ENCODE measurements at places on chromosomes 11 and 22.

- no peak for DNase-seq
Observed at GRCh38 chr11:109929308-109929707, 163.9 kb upstream of the ZC3H12C start.

DNA sequence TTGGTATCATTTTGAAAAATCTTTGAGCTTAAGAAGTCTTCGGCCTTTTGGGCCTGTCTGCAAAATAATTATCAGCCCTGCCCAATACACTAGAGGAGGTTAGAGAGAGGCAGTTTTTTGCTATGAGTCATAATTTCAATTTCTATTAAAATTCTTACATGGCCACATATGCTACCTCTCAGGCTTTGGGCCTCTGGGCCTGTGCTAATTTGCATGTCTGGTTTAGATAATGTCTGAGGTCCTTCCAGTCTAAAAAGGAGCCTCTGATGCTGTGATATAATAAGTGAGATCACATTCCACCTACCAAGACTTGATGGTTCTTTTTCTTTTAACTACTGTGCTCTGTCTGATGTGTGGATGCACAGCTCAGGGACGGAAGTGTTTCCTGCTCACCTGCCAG is 70.8 kb downstream of the KCNJ1 start:
- DNase-seq, result no peak

- DNase-seq, result no peak
Observed at GRCh38 chr11:45449036-45449601, 163.0 kb upstream of the SYT13 start.

DNA sequence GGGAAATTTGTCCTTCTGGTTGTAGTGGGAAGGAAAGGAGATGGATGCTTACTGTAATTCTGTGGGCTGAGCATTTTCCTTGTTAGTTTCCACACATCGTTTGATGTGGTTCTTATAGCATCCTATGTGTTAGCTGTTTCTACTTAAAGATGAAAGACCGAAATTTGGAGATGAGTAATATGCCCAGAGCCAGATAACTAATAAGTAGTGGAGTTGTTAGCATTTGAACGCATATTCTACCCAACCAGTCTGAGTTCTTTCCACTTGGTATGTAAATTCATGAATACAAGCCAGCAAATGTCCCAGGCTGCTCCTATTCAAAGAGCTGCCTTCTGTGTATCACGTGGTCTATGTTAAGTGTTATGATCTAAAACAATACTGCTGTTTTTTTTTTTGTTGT is 14.6 kb downstream of the SPECC1L start:
- no peak for DNase-seq

DNA sequence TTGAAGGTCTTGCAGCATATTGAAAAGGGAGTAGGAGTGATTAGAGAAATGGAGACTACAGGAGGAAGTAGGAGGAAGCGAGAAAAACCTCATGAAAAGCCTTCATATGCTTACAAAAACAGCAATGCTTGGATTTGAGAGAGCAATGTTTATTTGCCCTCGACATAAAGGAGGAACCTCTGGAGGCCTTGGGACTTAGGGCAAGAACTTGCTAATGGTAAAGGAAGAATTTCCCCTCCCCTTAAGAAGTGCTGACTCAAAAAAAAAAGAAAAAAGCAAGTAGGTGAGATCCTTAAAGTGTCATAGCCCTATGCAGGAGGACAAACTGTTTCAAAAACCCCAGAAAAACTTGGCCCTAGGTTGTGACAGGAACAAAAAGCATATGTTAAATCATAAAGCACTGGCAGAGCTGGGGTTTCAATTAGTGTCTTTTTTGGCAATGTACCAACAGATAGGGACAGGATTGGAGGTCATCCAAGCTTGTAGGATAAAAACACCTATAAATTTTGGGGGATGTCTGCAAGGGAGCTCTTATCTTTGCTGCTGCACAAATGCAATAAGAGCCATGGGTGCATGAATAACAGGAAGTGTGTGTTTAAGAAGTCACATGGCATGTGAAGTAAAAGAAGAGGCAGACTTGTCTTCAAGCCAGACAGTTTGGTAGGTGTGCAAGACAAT is 4.9 kb downstream of the GLYAT start:
- DNase-seq, result no peak

GRCh38 chr11:65539744-65540289 is 14.9 kb downstream of the SCYL1 start:
- no peak for DNase-seq

- DNase-seq, result no peak
Observed at GRCh38 chr11:3164138-3164551, 965 bp downstream of the OSBPL5 start.

DNA sequence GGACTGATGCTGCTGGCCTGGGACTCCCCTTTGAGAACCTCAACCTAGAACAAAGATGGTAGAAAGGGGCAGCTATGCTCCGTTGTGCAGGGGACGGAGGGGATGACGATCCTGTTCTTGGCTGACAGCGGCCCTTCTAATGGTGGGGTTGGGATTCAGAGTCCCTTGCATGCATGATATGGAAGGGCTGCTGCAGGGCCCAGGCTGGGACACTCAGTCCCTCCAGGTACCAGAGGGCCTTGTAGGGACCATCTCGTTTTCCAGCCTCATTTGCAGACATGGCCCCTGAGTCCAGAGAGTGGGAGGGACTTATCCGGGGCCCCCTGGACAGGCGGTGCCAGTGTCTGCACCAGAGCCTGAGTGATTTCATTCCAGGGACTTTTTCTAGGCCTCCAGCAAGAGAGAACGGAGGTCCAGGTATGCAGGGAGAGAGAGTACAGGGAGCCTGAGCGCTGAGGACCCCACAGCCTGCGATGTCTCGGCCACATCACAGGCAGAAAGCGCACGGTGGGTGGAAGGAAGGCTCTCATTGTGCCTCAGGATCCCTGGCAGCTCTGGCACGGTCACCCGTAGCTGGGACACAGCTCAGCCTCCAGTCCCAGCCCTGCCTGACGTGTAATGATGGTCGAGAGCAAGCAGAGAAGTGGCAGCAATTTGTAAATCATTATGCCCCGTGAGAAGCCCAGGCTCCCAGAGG is 860.8 kb downstream of the TBC1D22A start:
- DNase-seq, result no peak

GRCh38 chr22:36302439-36303114 is 49.6 kb downstream of the APOL1 start:
- no peak for DNase-seq

- no peak for DNase-seq
Observed at GRCh38 chr22:31929167-31929930, 15.0 kb upstream of the YWHAH start.

DNA sequence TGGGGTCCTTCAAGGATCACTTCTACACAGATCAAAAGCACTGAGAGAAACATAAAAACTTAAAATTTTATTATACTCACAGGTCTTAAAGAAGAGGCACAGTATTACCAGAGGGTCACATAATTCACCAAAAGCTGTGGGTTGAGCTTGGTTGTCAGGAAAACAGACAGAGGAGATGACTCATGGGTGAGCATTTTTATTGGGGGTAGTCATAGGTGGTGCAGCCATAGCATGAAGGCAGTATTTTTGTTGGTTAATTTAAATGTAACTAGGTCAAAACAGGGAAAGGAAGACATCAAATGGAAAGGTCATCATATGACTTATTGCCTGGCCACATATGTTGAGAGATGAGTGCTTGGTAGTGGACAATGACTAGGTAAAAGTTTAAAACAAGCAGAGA is 24.2 kb downstream of the OR5B17 start:
- DNase-seq, result no peak

DNA sequence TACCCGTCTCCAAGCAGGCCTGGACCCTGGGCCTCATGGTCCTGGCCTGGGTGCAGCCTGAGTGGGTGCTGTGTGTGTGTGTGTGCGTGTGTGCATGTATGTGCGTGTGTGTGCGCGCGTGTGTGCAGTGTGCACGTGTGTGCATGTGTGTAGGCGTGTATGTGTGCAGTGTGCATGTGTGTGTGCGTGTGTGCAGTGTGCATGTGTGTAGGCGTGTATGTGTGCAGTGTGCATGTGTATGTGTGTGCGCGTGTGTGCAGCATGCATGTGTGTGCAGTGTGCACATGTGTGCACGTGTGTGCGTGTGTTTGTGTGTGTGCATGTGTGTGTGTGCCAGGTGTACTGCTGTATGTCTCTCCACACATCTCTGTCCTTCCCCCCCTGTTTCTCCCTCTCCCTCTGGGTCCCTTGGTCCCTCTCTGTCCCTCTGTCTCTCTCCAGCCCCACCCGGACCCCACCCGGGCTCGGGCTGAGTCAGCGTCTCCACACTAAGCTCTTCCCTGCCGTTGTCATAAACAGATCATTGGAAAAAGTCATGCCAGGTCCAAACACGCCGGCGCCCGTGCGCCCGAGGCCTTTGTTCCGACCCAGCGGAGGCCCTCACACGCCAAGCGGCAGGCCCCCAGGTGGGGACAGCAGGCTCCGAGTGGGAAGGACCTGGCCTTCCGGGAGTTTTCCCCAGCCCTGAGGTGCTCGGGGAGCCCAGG is 34.0 kb downstream of the WNT7B start:
- no peak for DNase-seq

DNA sequence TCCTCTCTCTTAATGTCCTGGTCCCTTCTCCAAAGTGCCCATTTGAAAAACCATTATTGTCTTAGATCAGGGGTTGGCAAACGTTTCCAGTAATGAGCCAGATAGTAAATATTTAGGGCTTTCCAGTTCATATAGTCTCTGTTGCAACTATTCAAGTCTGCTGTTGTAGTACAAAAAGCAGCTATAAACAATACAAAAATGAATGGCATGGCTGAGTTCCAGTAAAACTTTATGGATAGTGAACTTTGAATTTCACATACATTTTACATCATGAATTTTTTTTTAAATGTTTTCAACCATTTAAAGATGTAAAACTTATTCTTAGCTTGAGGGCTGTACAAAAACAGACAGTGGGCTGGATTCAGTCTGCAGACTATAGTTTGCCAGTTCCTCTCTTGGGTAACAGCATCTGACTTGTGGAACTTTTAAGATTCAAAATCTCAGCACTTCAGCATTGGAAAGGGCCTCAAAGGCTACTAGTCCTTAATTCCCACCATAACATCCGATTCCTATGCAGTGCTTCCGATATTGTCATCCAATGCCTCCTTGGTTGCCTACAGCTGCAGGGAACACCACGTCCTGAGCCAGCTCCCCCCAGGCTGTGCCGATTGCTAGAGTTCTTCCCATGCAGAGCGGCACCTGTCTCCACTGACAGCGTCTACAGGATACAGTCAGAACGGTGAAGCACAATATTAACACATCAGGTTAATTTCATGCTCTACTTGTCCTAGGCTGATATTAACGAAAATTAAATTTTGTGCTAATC is 65.6 kb upstream of the E2F8 start:
- DNase-seq, result no peak

- no peak for DNase-seq
Observed at GRCh38 chr22:30908051-30908461, 60.5 kb downstream of the MORC2 start.

GRCh38 chr11:62445314-62445740 is 26.5 kb downstream of the SCGB1A1 start:
- no peak for DNase-seq

- no peak for DNase-seq
Observed at GRCh38 chr22:30056015-30056414, 24.2 kb upstream of the HORMAD2 start.

GRCh38 chr11:88418508-88418907 is 81.0 kb upstream of the CTSC start:
- DNase-seq, result no peak

DNA sequence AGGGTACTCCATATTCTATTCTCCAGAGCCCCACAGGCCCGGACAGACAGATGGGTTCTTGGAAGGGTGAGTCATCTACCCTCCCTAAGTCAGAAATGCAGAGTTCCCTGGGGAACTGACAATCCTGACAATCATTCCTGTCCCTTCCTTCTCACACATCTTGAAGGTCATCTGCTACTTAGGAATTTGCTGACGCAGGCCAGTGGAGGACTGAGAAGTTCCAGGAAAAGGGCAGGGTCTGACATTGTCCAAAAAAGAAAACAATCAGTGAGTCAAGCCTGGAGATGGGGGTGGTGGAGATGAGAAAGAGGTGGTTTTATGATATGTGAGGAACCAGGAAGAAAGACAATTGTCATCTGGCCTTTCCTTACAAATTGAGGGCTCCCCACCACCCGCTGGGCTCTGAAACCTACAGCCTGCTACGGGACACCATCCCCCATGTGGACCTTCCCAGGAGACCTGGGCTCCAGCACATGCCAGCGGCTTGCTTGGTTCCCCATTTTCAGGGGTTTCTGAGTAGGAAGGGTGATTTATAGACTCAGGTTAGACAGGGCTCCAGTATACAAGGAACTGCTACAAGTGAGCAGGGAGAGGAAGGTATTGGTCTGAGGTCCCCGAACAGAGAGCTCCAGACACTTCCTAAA is 12.9 kb downstream of the CD59 start:
- DNase-seq, result no peak

GRCh38 chr11:131511794-131512193 is 141.4 kb downstream of the NTM start:
- no peak for DNase-seq

DNA sequence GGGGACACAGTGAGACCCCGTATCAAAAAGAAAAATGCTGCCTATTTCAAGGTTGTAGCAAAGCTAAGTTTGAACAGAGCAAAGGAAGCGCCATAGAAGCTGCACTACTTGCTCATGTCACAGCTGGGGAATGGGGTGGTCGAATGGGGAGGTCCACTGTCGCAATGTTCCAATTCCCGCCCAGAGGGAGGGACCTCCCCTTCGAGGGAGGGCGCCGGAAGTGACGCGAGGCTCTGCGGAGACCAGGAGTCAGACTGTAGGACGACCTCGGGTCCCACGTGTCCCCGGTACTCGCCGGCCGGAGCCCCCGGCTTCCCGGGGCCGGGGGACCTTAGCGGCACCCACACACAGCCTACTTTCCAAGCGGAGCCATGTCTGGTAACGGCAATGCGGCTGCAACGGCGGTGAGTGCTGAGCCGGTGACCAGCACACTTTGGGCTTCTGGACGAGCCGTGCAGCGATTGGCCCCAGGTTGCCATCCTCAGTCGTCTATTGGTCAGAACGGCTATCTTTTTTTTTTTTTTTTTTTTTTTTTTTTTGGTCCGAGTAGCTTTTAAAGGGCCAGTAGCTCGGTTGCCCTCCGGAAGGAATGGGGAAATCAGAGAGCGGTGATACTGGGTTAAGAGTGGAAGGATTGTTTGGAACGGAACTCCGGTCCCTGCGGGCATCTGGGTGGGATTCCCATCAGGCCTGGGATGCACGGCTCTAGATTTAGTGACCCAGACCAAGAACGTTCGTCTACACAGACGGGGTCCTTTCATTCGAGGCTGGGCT is at the start of gene HMBS:
Gene HMBS (plus strand): TSS at position 219 of the 774 bp plus-strand sequence. CDS start 153 bp downstream, at position 372.
- peak; percentile 80 for DNase-seq

GRCh38 chr11:78940500-78941225 is 366.0 kb upstream of the NARS2 start:
- no peak for DNase-seq

GRCh38 chr11:60739114-60739513 is 14.6 kb downstream of the MS4A18 start:
- no peak for DNase-seq

DNA sequence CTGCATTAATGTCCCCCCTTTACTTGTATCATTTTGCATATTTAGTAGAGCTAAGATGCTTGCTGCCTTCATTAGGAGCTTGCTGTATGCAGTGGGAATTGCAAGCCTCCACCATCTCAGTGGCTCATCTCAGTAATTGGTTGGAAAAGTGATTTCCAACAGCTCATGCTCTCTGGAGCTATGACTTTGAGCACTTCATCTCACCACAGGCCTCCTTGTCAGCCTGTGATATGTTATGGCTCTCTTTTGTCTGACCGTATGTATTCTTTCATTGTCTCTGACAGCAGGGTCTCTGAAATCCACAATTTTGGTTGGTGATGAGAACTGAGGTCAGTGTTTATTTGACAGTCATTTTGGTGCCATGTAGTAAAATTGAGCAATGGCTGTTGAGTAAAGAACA is 345.1 kb downstream of the FAT3 start:
- no peak for DNase-seq

GRCh38 chr11:116539211-116539610 is 233.6 kb downstream of the BUD13 start:
- DNase-seq, result no peak

- no peak for DNase-seq
Observed at GRCh38 chr22:44452531-44453420, 45.3 kb downstream of the RTL6 start.

Measured in cortex of kidney (tissue), 1 donor.